ENCODE measurements at places on chromosomes 3 and 15. TPM values are rescaled to one million over a fixed set of nuclear protein-coding genes. Genes with fewer than 3 reads are reported as not detected.

Gene ZNF710
- total RNA-seq: 19.8 TPM

Gene SOX2
- not detected for total RNA-seq

DNA sequence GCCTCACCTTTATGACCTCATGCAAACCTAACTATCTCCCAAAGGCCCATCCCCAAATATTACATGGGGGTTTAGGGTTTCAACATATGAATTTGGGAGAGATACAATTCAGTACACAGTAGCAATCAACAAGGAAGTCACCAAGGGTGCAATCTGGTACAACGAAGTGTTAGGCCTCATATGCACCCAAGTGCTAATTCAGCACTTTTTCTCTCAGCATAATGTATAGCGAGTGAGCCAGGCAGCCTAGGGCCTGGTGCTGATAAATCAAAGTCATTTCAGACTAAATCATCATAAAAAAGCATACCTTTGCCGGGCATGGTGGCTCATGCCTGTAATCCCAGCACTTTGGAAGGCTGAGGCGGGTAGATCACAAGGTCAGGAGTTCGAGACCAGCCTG is 11.7 kb upstream of the KBTBD8 start:
- H3K4me1 ChIP-seq: no peaks in the 10 kb centered on the region
- H3K36me3 ChIP-seq: no peaks in the 10 kb centered on the region
- no peak overlapping the region for H3K4me3 ChIP-seq
- no peaks in the 10 kb centered on the region for H3K27me3 ChIP-seq

DNA sequence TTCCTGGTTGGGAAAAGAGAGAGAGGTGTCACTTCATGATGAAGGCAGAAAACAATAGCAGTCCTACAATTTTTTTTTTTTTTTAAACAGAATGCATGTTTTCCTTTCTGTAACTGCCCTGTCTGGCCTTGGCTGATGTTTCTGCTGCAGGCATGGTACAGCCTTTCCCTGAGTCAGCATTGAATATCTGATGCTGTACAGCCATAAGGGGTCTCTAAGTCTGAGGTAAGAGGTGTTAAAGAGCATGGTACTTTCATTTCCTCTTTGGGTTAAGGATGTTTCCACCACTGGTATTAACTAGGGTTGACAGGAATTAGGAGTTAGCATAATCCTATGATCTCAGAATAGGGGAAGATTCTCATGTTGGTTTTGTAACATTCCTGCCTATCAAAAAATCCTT is 147.4 kb downstream of the CHST2 start:
- H3K27me3 ChIP-seq: no peaks in the 10 kb centered on the region
- no peak overlapping the region for H3K27ac ChIP-seq
- no peaks in the 10 kb centered on the region for H3K4me1 ChIP-seq
- DNase-seq: no peak

GRCh38 chr3:119639494-119640350 is 20.7 kb downstream of the POPDC2 start:
- H3K4me3 ChIP-seq: no peak overlapping the region

GRCh38 chr15:89822951-89823711 is 8.5 kb upstream of the ANPEP start:
- no peak for DNase-seq
- H3K27ac ChIP-seq: no peak overlapping the region

DNA sequence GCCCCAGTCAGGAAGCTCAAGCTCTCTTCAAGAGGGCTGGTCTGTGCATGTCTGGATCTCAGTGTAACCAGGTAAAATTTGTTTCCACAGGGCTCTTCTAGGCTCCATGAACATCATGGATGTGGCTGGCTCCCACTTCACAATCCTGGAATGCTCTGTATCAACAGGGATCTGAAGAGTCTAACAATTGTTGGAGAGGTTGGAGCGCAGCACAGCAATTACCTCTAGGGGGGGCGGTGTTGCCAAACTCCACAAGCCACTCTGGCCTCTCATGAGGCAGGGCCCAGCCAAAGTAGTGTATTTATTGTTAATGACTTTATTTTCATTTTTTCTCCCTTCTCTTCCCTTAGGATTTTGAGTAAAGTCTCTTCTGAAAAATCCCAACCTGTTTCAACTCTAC is 6.1 kb upstream of the EIF2B5 start:
- no peaks in the 10 kb centered on the region for H3K36me3 ChIP-seq
- H3K27ac ChIP-seq: no peak overlapping the region
- H3K27me3 ChIP-seq: peaks cover 2% of the 10 kb centered on the region
- H3K4me3 ChIP-seq: no peak overlapping the region

GRCh38 chr3:42226470-42227425 is 39.2 kb downstream of the CCK start:
- no peak overlapping the region for H3K27ac ChIP-seq
- H3K36me3 ChIP-seq: peaks cover 13% of the 10 kb centered on the region
- H3K27me3 ChIP-seq: no peaks in the 10 kb centered on the region
- no peak for DNase-seq
- H3K4me1 ChIP-seq: no peaks in the 10 kb centered on the region
- no peak overlapping the region for H3K4me3 ChIP-seq

DNA sequence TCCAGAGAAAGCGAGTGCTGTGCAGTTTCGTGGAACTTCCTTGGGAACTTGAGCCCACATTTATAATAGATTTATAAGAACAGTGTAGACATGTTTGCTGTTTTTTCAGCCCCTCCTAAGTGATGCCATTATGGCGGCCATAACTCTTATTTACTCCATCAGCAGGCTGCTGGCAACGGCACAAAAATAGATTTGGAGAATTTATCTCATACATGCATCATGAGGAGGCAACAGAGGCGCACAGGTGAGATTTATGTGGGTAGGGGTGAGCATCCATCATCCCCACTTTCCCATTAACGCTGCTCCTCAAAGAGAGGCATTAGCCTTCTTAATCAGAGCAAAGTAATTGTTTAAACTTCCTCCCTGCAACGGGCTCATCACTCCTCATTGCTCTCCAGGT is 182.5 kb downstream of the RAB11A start:
- DNase-seq: no peak
- H3K27ac ChIP-seq: no peak overlapping the region
- H3K27me3 ChIP-seq: no peaks in the 10 kb centered on the region

DNA sequence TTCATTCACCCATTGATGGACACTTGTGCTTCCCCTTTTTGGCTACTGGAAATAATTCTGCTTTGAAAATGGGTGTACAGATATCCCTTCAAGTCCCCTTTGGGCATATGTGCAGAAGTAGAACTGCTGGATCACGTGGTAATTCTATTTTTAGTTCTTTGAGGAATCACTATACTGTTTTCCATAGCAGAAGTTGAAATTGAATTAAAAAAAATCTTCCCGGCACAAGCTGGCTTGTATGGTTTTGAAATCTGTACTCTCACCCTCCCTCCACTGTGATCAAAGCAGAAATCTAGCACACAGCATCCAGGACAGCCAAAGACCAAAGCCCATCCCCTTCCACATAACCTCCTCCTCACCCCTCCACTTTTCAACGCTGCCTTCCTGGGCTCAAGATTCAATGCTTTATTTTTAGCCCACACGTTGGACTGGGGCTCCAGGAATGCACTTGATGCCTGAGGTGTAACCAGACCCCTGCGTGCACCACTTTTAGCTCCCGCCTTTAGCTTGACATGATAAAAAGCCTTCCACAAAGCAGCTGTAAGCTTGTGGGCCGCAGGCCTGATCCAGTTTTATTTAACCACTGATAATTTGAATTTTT is 29.9 kb downstream of the TMEM40 start:
- no peaks in the 10 kb centered on the region for H3K36me3 ChIP-seq
- H3K27me3 ChIP-seq: no peaks in the 10 kb centered on the region
- H3K4me3 ChIP-seq: no peak overlapping the region
- no peak overlapping the region for H3K27ac ChIP-seq
- no peak for DNase-seq
- no peaks in the 10 kb centered on the region for H3K4me1 ChIP-seq

DNA sequence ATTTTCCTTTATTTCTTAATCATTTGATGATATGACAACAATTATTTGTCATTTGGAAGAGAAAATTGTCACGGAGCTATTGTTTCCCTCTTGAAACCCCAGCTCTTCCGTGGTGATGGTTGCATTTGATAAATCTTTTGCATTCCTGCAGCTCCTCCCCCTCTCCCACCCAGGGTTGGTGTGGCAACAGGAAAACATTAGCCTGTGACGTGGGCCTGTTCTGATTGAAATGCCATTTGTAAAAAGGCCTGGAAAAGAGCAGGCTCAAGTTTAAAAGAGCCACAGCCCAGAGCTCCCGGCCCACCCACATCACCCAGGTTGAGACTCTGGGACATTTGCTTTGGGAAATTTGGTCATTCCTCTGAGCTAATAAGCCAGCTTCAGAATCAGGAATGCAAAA is 282.5 kb downstream of the RPLP1 start:
- H3K4me1 ChIP-seq: no peaks in the 10 kb centered on the region
- no peak overlapping the region for H3K27ac ChIP-seq
- H3K27me3 ChIP-seq: no peaks in the 10 kb centered on the region
- H3K4me3 ChIP-seq: no peak overlapping the region

GRCh38 chr3:163957072-163957471 is 1121.2 kb downstream of the SI start:
- no peak overlapping the region for H3K27ac ChIP-seq
- no peaks in the 10 kb centered on the region for H3K36me3 ChIP-seq
- no peaks in the 10 kb centered on the region for H3K4me1 ChIP-seq
- DNase-seq: no peak
